ENCODE measurements at places on chromosomes 5 and 9.
A peak's percentile ranks its signal among the peaks of the same experiment; 100 is the strongest.

DNA sequence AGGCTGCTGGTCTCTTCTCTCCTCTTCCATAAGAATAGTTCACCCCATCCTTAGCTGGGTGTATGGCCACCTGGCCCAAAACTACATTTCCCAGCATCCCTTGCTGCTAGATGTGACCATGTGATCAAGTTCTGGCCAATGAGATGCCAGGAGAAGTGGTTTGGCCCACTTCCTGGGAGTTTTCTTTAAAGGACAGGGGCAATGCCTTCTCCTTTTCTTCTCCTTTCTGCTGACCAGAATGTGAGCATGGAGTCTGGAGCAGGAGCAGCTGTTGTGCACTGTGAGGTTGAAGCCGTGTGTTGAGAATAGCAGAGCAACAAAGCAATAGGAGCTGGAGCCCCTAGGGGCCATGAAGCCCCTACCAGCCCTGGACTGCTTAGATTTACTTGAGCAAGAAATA lies 36.8 kb downstream of the C9orf50 start:
- DNase-seq = peak; percentile 86

- peak; percentile 36 for DNase-seq
These were observed 5.6 kb upstream of the SPDL1 start for GRCh38 chr5:169577951-169578350.

GRCh38 chr5:600886-601541 lies 11.1 kb upstream of the CEP72 start:
- DNase-seq = no peak

DNA sequence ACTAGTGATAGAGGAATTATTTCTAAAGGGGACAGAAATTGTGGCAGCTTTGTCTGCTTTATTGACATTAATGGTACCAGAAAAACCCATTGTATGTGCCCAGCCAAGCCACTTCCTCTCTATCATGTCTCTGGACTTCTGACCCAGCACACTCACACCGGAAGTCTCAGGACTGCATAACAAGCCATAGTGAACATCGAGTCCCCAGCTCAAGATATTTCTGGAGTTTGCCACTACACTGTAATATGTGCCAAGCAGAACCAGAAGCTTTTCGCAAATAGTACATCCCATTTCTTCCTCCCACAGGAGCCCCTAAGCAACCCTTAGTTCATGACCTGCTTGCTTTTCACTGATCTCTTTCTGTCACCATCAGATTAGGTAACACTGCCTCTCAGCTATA lies 187.4 kb upstream of the GHR start:
- DNase-seq = no peak

- no peak for DNase-seq
These were observed 430.4 kb downstream of the EBF1 start for GRCh38 chr5:158669275-158669674.

- no peak for DNase-seq
These were observed 83.4 kb downstream of the MEGF10 start for GRCh38 chr5:127373858-127374491.

DNA sequence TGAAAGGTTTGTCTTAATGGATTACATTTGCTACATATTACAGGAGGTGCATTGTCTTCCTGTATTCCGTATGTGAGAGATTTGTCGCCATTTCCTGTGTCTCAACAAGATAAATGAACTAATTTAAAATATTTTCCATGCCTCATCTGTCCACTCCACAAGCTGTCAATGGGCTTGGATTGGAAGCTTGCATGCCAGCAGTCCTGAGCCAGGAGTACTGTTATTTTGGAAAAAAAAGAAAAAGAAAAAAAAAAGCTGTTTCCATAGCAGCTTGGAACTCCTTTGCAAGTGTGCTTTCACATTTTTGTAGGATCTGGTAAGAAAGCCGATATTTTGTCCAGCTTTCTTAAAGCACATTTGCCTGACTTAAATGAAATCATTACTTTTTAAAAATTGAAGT lies 330.8 kb downstream of the KDM4C start:
- no peak for DNase-seq

DNA sequence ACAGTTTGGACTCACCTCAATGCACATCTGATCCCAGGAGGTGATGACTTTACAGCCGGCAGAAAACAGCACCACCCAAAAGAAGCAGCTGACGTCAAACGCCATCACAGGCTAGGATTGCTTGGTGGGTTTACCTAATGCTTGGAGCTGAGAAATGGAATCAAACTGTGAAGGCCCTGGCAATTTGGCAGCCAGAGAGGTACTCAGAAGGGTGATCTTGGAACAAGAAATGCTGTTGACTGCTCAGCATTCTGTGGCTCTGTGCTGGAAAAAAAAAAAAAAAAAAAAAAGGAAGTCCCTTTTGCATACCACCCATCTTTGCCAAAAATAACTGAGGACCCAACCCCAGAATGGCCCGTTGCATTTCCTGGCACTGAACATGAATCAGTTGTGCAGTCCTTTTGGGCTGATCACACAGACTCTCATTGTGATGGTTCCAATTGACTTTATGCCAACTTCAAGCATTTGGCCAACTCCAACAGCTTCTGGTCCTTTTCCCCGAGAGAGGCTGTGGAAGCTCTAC lies at the start of gene CD180:
CD180 (minus strand) TSS at position 263 of the 523 bp plus-strand sequence; CDS start at position 105, 158 bp downstream.
- DNase-seq = no peak
